ENCODE measurements at places on chromosomes 4 and X.

DNA sequence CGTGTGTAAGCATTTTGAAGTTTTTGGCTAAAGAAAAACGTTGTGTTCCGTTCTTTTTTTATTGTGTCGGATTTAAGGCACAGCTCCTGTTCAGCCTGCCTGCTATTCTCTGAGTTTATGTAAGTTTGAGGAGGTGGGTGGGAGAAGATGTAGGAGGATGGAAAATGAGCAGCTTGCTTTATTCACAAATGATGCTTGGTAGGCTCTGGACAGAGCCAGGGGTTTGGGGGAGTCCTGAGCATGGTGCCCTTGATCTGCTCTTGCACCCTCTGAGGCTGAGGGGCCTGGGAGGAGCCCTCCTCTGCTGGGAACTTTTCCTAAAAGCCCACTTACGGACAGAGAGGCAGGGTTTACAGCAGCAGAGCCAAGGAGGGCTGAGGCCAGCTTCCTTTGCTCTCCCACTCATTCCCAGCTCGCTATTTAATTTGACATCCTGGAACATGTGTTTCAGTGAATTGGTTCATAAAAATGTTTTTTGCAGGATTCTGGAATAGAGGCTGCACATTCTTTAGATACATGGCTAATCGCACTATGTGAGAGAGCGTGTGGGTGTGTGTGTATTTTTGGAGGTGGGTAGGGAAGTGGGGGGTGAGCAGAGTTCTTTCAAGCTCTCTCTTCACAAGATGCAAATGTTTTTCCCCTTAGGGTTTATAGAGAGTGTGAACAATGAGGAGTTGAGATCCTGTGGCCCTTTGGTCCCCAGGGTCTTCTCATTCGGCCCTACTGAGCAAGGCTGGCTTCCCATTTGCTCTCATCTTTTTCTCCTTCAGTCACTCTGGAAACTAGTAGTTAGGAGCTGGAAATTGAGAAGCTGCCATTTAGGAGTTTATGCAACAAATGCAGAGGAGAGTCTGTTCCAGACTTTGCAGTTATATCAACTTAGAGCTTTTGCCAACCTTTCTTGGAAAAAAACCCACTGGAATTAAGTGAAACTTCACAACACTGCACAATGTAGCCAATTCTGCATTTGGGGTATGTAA, 32.1 kb downstream of the TMEM131L start:
- peak; percentile 62 for DNase-seq

- DNase-seq, result no peak
These were observed 162.0 kb downstream of the TRAM1L1 start for GRCh38 chr4:116923389-116923788.

DNA sequence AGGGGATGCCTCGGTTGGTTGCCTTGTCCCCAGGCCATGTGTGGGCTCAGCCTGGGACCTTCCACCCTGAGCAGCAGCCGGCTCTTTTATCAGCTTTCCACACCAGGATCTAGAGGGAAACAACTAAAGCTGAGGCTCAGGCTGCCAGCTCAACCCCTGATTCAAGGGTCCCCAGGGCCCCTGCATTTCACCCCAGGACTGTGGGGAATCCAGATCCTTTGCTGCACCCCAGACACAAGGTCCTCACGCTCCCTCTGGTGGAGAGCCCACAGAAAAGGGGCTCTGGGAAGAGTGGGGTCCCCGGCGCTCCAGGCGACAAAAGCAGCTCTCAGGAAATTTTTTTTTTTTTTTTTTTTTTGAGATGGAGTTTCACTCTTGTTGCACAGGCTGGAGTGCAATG, 64.3 kb downstream of the ZFYVE28 start:
- no peak for DNase-seq

- DNase-seq, result no peak
These were observed 151.7 kb upstream of the CXCL13 start for GRCh38 chr4:77453911-77454310.

DNA sequence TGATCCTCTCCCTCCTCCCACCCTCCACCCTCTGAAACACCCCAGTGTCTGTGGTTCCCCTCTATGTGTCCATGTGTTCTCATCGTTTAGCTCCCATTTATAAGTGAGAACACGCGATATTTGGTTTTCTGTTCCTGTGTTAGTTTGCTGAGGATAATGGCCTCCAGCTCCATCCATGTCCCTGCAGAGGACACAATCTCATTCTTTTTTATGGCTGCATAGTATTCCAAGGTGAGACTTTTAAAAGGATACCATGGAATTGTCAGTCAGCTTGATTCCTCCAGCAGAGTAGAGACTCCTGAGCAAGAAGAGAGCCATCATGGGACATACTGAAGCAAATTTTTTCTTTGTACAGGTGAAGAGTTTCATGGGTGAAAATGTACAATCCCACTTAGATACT, 38.8 kb upstream of the MTM1 start:
- DNase-seq, result no peak

- peak; percentile 66 for DNase-seq
These were observed 38.0 kb downstream of the PCGF3 start for GRCh38 chr4:743463-744211.

DNA sequence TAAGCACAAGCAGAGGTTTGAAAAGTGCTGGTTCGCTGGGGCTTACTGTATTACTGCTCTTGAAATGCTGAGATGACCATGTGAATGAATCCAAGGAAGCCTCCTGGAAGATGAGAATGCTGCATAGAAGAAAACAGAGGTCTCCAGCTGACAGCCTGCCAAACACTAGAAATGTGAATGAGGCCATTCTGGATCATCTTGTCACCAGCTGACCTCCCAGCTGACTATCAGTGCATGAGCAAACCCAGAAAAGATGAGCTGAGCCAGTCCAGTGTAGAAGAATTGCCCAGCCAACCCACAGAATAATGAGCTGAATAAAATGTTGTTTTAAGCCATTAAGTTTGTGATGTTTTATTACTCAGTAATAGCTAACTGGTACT, 49.1 kb upstream of the DYNLT3 start:
- DNase-seq, result no peak

DNA sequence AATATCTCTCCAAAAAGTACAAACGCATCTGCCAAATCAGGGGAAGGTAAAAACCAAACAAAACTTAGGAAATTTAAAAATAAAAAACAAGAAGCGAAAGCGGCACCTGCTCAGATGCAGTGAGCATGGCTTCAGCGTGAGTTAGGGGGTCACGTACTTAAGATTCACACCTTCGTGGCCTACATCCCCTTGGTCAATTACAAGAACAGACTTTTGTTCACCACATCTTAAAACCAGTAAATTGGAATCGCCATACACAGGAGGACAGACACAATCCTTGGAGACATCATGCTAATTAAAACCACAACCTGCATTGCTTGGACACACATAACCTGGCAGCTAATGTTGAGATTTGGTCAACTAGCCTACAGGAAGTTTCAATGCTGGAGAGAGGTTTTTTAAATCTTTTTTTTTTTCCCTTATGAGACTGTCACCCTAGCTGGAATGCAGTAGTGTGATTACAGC, 12.5 kb upstream of the SEL1L3 start:
- DNase-seq, result no peak

- DNase-seq, result no peak
These were observed 11.7 kb upstream of the ZBTB33 start for GRCh38 chrX:120238933-120239332.

DNA sequence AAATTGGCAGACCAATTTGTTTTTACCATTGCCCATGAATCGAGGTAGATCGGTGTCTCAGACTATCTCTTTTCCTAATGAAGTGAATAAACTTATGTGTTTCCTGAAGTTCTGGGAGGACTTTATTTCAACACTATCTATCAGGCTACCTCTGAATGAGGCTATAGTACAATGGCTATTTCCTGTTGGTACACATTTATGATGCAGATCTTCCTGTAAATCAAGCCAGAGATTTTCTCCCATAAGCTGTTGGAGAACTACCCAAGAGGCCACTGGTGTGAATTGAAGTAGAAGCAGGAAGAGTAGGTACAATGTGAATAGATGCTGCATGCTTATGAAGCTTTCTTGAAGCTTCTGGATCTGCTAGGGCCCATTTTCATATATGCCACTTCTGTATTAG, 16.0 kb downstream of the TXK start:
- no peak for DNase-seq

- DNase-seq, result no peak
These were observed 468.2 kb downstream of the ZIC3 start for GRCh38 chrX:138034136-138034535.

DNA sequence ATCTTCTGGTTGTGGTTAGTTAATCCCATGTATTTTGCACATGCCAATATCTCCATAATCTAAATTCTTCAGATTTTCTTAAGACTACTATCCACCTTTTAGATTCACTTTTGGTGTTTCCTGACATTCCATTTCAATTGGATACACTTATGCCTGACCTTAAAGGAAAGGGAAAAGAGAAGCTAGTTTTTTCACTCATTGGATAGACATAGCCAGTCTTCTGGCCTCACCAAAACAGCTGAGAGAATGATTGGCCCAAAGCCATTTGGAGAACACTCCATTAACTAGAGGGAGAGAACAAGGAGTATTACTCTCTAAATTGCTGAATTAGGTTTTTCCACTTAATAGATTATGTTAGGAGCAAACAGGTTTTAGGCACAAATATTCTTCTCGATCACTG, 4.0 kb downstream of the PRPS1 start:
- no peak for DNase-seq

DNA sequence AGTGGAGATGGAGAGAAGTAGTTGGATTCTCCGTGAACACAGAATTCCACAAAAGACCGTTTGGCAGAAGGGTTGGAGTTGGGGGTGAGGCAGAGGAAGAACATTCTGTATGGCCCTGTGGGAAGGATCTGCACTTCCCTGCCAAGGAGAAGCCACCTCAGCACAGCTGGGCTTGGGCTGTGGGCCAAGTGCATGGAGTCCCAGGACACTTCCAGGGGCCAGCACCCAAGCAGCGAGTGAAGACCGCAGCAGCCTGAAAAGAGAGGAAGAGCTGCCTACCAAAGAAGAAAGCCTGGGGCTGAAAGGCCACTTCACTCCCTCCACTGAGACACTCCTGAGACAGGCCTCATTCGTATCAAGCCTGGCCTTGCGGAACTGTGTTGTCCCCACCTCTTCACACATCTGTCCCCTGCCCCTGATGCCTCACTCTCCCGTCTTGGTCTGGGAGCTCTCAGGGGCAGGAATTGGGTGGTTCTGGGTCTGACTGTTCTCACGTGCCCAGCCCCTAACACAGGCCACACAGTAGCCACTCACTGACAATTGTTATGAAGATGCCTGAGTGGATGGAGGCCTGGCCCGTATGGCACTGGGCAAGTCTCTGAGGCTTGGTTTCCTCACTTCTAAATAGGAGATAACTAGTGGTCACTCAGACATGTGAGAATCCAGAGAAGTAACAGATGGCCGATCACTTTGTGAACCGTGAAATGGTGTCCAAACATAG, 3.3 kb upstream of the AWAT2 start:
- DNase-seq, result no peak

GRCh38 chrX:123607806-123608205, 125.0 kb downstream of the THOC2 start:
- no peak for DNase-seq

- no peak for DNase-seq
These were observed 21.8 kb upstream of the PIN4 start for GRCh38 chrX:72159769-72160168.

DNA sequence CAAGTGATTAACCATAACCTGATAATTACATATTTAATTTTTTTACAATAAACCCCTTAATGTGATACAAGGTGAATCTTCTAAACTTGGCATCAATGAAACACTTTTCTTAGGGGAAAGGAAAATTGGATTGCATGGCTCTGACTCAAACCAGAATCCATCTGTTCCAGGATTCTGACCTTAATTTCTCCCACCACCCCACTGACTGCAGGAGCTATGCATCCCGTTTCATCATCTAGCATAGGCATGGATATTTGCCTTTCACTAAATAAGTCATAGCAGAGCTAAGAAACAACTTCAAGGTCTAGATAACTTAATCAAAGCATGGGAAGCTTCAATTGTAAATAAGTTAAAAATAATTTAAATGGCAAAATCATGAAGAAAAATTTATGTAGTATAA, 156.3 kb downstream of the BTC start:
- DNase-seq, result no peak

- DNase-seq, result no peak
These were observed 156.5 kb downstream of the WDFY3 start for GRCh38 chr4:84809946-84810345.

GRCh38 chr4:112766422-112766821, 129.5 kb downstream of the LARP7 start:
- DNase-seq, result peak; percentile 29

DNA sequence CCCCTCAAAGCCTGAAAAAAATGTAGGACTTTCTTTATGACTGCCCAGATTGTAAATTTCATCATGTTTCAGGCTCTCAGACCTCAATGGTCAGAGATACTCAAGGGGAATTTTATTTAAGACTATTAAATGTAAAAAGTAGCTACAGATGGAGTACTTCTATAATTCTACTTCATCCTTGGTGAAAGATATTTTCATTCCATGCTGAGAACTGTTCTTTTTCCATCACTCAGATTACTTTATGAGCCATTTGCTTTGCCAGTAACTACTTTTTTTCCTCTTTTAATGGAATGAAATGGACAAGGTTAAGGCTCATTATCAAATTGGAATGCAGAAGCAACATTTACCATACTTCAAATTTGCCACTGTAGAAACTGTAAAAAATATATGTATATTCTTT, 38.0 kb upstream of the PLS3 start:
- no peak for DNase-seq
